Choroid plexus epithelial cell (primary cell): ENCODE measurements at places on chromosomes 1 and 21.
A peak's percentile ranks its signal among the peaks of the same experiment; 100 is the strongest.

GRCh38 chr1:205064301-205064700 is 20.0 kb downstream of the TMEM81 start:
- DNase-seq, result no peak

DNA sequence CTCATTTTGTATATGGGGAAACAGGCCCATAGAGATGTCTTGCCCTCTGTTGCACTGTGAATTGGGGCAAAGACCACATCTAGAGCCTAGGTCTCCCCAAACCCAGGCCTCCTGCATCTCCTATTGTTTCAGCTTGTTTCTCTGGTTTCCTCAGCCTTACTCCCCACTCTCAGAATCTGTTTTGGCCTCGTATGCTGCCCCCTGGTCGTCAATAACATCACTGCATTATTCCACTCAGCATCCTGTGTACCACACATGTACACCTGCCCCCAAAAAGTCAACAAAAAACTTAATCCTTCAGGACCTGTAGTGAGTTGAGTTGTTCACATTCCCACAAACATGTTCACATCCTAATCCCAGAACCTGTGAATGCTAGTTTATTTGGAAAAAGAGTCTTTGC is 184.8 kb downstream of the BRINP2 start:
- DNase-seq, result peak; percentile 52

DNA sequence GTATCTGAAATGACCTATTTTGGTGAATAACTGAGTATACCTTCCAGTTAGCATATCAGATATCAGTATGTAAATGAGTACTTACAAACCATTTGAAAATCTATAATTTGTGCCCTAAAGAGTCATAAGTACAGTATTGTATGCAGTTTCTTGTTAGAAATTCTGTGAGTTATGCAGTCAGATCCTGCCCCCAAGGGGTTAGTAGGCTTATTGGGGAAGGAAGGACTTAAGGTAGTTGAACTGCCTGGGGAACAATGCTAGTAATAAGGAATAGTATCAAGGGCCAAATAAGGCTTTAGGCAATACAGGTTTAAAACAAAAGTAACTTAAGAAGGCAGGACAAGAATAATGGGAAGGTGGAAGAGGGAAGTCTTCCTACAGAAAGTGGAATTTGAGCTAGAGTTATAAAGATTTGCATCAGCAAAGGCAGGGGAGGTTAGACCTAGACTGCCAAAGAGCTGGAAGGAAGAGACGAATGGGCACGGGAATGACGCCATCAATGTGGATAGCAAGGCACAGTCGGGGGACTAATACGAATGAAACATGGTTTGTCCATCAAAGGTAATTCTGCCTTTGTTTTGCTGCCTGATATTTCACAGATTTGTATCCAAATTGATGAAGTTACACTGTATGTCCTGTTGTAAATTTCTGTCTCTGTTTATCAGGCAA is 182.9 kb upstream of the DPYD start:
- DNase-seq, result peak; percentile 70

GRCh38 chr1:230684146-230684545 is 29.8 kb downstream of the AGT start:
- no peak for DNase-seq

GRCh38 chr21:21159253-21159899 is 161.2 kb downstream of the NCAM2 start:
- DNase-seq, result no peak

DNA sequence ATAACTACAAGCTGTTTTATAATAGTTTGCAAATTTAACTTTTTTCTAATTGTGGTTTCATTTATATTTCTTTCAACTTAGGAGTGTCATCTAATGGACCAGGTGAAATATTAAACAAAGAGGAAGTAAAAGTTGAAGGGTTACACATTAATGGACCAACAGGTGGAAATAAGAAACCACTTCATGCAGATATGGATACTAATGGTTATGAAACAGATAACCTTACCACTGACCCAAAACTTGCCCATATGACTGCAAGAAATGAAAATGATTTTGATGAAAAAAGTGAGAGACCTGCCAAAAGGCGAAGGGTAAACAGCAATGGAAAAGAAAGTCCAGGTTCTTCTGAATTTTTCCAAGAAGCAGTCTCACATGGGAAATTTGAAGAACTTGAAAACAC is 59.7 kb downstream of the MIER1 start:
- DNase-seq, result no peak

GRCh38 chr1:209045331-209046057 is 538.0 kb upstream of the CAMK1G start:
- no peak for DNase-seq

DNA sequence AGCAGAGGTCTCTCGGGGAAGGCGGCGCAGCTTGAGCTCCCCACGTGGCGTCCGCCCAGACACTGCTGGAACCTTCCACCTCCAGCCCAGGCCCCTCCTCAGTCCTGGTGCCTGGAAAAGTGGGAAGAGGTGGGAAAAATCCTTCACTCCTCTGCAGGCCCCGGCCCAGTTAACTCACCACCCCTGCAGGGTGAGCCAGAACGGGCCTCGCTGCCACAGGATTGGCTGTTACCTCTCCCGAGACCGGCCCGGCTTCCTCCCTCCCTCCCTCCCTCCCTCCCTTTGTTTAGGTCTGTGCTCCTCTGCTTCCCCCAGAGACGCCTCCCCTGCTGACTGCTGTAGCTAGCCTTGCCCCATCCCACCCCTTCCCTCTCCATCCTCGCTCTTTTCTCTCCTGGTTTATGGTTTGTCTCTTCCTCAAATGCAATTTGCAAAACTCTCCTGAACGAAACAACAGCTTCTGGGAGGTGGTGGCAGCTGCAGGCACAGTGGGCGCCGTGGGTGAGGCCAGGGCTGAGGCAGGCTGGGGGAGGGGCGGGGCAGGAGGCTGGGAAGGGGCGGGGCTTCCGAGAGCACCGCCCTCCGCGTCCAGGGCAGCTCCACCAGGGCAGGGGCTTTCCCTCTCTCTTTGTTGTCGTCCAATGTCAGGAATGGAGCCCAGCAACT is 6.5 kb downstream of the CAPN9 start:
- peak; percentile 47 for DNase-seq

- DNase-seq, result no peak
Observed at GRCh38 chr1:214318956-214319736, 38.2 kb downstream of the SMYD2 start.

DNA sequence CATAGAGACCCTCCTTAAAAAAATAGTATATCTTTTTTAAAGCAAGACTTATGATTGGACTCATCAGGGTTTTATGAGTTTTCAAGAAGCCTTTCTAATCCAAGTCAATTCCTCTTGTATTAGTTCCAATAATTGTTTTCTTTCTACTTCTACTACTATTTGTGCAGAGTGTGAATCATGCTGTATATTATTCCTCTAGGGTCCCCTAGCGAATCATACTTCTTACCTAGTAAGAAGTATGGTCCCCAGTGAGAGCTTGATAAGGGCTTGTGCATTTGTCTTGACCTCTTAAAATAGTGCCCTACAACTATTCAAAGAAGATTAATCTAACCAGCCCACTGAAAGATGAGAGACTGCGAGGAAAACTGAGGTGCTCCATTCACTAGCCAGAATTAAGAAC is 715.7 kb upstream of the ZP4 start:
- DNase-seq, result no peak

- no peak for DNase-seq
Observed at GRCh38 chr1:17995480-17995879, 112.1 kb upstream of the IGSF21 start.

GRCh38 chr1:190762325-190762724 is 284.7 kb upstream of the BRINP3 start:
- DNase-seq, result no peak

- DNase-seq, result peak; percentile 49
Observed at GRCh38 chr1:160209321-160210046, 4.3 kb downstream of the PEA15 start.

DNA sequence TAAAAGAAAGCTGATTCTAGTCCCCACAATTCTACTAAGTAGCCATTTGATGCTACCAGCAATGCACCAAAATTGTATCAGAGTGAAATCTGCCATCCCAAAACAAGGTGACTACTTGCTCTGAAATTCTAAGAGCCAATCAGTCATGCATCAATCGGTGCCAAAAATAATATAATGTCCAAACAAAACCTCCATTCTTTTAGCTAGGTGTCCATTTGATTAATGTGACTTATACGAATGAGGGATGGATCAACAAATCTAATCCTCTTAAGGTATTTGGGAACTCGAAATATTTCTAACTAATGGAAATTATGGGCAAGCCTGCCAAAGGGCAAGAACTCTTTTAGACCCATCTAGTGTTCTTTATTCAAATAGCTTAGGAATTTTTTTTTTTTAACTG is 66.4 kb upstream of the NEK2 start:
- DNase-seq, result no peak

DNA sequence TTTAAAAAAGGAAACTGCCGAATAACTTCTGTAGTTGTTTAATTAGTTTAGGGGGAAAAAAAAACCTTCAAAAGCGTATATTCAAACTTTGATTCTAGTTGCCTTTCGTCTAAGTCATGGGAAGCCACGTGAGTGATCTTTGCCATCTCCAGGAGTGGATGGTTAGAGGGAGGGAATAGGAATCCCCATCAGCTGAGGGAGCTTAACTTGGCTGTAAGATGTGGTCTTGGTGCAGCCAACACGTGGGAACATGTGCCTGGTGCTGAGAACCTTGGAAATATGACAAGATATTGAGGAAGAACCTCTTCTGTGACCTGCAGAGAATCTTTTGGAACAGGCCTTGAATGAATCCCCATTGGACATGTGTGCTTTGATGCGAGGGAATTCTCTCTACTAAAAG is 1.7 kb downstream of the BACE2 start:
- DNase-seq, result no peak

DNA sequence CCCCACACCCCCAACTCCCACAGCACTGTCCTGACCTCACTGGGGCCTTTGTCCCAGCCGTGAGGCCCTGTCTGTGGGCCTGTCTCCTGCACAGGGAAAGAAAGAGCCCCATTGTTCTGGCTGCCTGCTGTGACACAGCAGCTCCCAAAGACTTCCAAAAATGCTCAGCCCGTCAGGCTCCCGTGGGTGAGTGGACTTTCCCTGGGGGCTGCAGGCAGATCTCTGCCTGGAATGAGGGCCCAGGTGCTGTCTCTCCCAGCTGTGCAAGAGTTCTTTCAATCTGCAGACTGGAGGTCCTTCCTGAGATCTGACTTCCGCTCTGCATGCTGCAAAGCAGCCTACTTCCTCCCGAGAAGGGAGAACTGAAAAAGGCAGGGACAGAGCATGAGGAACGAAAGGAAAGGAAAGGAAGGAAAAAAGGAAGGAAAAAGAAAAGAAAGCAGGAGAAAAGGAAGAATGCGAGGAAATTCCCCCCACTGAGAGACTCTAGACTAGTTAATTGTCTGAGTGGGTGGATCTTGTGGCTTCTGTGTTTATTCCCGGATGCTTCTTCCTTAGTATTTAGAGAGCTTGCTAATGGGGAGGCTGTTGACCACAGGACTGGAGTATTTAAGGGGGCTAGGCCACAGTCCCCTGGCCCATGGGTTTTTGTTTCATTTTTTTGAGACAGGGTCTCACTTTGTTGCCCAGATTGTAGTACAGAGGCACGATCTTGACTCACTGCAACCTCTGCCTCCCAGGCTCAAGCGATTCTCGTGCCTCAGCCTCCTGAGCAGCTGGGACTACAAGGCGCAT is 15.0 kb downstream of the NES start:
- peak; percentile 28 for DNase-seq

- DNase-seq, result no peak
Observed at GRCh38 chr1:87400813-87401212, 72.1 kb downstream of the LMO4 start.

DNA sequence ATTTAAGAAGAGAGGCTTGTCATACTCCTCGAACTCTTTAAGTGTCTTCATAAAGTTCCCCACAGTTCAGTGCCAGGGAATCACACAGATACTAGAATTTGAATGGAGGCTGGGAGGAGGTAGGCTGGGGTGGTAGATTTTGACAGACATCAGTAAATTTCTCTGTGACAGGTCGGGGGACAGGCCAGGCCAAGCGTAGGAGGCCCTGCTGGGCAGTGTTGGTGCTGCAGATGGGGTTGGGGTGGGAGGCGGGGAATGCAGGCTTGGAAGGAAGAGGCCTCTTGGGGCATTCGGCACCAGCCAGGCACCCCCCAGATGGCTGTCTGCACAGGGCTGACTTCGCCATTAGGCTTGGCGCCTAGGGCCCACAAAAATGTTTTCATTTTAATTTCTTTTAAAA is 84.0 kb downstream of the MAN1C1 start:
- DNase-seq, result no peak

- DNase-seq, result peak; percentile 56
Observed at GRCh38 chr1:234841710-234842231, 231.8 kb upstream of the IRF2BP2 start.

- no peak for DNase-seq
Observed at GRCh38 chr1:63407002-63407401, 39.6 kb downstream of the ALG6 start.

- no peak for DNase-seq
Observed at GRCh38 chr1:90193116-90193515, 198.2 kb downstream of the ZNF326 start.

DNA sequence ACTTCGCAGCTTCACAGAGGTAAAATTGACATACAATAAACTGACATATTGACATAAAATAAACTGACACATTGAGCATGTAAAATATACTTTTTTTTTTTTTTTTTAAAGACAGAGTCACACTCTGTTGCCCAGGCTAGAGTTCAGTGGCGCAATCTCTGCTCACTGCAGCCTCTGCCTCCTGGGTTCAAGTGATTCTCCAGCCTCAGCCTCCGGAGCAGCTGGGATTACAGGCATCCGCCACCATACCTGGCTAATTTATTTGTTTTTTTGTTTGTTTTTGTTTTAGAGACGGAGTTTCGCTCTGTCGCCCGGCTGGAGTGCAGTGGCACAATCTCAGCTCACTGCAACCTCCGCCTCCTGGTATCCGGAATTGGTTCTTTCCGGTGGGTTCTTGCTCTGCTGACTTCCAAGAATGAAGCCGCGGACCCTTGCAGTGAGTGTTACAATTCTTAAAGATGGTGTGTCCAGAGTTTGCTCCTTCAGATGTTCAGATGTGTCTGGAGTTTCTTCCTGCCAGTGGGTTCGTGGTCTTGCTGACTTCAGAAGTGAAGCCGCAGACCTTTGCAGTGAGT is 48.4 kb upstream of the CLIC4 start:
- DNase-seq, result no peak

- peak; percentile 56 for DNase-seq
Observed at GRCh38 chr1:14486401-14487201, 111.9 kb upstream of the KAZN start.

- DNase-seq, result no peak
Observed at GRCh38 chr1:236540813-236541465, 17.2 kb downstream of the LGALS8 start.

DNA sequence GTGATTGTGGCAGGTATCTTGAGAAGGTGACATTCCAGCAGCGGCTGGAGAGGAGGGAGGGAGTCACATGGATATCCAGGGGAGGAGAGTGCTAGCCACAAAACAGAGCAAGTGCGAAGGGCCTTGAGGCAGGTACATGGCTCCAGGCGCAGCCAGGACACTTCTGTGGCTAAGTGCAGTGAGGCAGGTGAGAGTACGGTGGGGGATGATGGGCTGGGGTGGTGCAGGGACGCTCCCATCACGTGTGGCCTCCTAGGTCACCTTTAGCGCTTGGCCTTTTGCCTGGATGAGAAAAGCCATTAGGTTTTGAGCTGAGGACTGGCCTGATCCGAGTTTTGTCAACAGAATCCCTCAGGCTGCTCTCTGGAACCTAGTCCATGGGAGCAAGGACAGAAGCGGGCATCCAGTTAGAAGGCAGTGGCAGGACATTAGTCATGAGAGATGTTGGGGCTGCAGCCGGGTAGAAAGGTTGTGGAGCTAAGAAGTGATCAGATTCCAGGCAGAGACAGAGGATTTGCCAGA is 31.6 kb downstream of the SMYD2 start:
- no peak for DNase-seq

GRCh38 chr21:16370186-16370585 is 640.4 kb downstream of the USP25 start:
- DNase-seq, result no peak

- DNase-seq, result no peak
Observed at GRCh38 chr1:932776-933602, 9.3 kb downstream of the SAMD11 start.
